ENCODE measurements at places on chromosomes 5 and 9.

DNA sequence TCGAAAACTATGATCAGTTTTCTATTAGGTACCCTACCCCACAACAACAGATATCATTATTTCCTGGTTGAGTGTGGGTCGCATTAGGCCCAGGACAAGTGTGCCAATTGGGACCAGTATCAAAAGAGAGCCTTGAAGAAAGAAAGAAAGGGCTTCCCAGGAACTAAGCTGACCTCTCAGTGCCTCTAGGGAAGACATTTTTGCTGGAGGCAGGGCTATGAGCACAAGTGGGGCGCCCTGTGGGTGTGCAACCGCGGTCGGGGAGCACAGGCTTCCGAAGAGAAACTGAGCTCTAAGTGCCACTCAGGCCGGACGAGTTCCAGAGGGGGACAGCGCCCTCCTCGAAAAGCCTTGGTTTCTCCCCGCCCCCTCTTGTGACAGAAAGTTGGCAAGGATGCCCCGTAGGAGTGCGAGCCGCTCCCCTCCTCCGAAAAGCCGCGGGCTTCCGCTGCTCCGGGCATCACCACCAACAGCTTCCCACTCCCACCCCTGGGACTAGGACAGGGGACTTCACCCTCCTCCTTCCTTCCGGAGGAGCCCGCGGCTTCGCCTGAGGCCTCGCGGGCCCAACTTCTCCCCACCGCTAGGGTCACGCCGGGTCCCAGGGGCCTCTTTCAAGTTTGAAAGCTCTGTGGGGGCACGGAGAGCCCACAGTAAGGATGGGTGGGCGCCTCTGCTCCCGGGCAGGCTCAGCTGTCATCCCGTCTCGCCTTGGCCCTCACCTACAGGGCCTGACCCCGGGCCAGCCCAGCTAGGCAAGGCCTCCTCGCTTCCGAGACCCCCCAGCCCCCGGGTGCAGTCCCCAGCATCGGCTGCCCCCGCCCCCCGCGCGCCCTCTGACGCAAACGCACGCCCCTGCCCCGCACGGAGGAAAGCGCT, 2.0 kb downstream of the NR2F1-AS1 start:
- no peak for DNase-seq

GRCh38 chr5:180658774-180659564, 9.6 kb upstream of the FLT4 start:
- no peak for DNase-seq

DNA sequence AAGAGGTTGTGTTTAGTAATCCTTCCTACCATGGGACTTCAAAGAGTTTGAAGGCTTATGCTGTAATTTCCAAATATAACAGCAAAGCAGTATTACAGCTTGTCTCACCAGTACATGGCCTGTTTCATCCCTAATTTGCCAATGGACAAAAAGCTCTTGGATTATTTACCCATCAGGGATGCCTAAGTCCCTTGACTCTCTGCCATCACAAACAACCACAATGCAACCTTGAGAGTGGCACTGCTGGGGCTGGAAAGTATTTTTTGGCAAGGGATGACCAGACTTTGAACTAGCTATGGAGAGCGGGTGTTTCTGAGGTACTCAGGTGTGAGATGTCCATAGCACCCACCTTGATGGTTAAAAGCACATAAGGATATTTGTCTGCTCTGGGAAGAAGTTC, 9.1 kb downstream of the MAMDC2 start:
- no peak for DNase-seq

- peak; percentile 16 for DNase-seq
Measured at GRCh38 chr5:37071901-37072581, 177.1 kb downstream of the CPLANE1 start.

- DNase-seq: no peak
Measured at GRCh38 chr5:76582230-76583162, 40.7 kb downstream of the F2RL2 start.

GRCh38 chr5:76025069-76025468, 58.1 kb upstream of the SV2C start:
- no peak for DNase-seq

- no peak for DNase-seq
Measured at GRCh38 chr5:57225553-57225952, 51.7 kb downstream of the GPBP1 start.

- no peak for DNase-seq
Measured at GRCh38 chr9:93505541-93506132, 52.3 kb upstream of the FAM120AOS start.

DNA sequence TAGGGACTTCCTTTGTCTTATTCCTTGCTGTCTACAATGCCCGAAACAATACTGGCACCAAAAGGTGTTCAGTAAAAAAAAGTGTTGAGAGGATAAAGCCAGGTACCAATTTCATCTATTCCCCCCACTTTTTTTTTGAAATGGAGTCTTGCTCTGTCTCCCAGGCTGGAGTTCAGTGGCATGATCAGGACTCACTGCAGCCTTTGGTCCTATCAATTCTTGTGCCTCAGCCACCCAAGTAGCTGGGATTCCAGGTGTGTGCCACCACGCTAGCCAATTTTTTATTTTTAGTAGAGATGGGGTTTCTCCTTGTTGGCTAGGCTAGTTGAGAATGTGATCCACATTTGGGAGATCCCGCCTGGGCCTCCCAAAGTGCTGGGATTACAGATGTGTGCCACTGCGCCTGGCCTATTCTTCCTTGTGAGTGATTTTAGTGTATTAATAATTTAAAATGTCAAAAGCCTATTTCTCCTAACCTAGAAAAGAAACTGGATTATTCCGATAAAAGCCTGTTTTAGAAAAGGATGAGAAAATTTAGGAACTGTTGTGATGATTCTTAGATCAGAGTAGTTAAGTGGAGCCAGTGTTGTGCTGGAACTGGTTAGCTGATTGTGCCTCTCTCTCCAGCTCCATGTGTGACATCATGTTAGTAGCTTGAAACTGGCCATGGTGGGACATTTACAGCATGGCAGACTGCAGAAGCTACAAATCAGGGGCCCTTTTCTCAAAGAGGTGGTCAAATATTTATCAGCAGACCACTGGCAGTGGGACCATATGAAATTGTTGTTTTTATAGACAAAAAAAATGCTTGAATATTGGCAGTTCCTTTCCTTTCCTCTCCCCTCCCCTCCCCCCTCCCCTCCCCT, 14.3 kb downstream of the CDC42SE2 start:
- DNase-seq: no peak

- no peak for DNase-seq
Measured at GRCh38 chr9:14238079-14238478, 75.9 kb downstream of the NFIB start.

DNA sequence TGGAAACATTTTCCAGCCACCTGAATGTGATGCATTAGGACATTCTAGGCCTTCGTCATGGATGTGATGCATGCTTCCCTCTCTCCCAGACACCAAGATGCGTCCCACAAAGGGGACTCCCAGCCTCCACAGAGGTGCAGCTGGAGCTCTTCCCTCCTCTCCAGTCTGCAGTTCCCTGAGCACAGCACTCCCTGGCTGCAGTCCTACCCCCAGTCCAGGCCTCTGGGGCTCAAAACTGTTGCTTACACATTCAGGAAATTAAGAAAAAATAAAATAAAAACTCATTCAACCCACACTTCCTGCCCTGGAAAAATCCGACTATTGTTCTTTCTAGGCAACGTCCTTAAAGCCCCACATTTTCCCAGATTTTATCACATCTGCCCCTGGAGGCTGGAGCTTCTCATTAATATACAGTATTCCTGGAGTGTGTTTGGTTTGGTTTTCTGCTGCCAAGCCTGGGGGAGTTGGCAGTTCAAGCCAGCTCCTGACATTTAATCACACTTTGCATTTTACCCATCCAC, 78.4 kb upstream of the ICE1 start:
- DNase-seq: no peak

DNA sequence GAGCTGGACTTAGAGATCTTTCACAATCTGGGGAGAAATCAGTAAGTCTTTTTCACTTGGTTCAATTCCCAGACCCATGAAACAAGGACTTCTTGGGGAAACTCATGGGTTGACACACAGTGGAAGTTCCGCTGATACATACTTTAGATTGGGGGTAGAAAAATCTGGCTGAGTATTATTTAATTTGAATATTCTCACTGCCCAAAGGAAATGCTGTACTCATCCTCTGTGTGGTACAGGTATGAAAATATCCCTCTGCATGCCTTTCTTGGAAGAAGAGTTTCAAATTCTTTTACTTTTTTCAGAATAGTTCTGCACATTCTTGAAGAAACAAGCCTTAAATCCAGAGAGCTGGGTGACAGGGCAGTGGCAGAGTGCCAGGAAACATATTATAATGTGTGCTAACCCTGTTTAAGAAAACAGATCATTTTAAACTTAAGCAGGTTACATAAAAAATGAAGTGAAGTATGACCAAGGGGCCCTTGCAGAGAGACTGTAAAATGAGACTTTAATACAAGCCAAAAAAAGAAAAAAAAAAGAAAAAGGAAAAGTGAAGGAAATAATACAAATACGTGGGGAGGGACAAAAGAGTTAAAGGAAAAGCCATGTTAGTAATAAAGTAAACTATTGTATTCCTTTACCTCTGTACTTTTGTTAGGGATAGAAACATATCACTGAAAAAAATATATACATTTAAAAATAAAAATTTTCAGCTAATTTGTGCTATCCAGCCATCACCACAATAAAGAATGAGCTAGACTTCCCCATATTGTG, 173.4 kb upstream of the NR3C1 start:
- DNase-seq: no peak

DNA sequence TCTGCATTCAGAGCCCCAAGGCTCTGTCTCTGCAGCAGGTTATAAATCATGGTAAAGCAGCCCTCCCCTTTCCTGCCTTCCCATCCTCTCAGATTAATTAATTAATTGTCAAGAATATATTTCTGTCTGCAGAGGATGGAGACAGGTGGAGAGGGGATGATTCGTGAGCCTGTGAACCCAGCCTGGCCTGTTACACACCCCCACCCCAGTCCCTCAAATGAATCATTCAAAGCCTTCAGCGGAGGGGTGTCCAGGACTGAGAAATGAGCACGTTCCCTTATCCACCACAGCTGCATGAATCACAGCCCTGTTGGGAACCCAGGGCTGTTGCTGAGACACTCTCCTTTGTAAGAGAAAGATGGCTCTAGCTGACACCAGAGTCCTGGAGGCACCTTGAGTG, 56.0 kb downstream of the NIPAL4 start:
- no peak for DNase-seq

DNA sequence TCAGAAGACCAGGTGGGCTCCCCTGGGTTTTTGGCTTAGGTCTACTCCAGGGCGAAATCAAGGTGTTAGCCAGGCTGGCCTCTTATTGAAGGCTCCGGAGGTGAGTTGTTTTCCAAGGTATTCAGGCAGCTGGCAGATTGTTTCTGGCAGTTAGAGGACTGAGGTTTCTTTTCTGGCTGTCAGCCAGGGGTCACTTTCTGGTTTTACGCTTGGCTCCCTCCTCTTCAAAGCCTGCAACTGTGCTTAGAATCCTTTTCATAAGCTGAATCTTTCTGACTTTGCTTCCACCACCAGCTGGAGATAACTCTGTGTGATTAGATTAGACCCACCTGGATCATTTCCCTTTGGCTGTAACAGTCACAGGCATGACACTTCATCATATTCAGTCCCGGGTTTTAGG, 24.6 kb downstream of the RFK start:
- DNase-seq: no peak

- no peak for DNase-seq
Measured at GRCh38 chr5:147388184-147389108, 121.4 kb downstream of the DPYSL3 start.

GRCh38 chr9:117293206-117294114, 121.4 kb downstream of the ASTN2 start:
- no peak for DNase-seq

- DNase-seq: no peak
Measured at GRCh38 chr5:155957884-155958283, 369.1 kb upstream of the SGCD start.

DNA sequence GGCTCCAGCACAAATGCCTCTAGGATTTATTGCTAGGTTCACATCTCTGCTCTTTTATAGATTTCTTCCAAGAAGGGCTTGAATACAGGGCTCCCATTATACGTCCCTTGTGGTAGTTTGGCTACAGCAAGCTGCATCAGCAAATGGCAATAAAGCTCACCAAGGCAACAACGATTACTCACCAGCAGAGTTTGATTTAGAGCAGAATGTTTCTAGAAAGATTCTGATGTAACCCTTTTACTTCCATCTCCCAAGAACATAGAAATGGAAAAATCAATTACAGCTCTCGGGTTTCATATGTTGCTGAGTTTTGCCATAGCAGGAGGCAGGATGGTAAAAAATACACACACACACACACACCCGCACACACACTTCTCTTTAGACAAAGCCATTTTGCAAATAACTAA, 124.2 kb upstream of the TNPO1 start:
- no peak for DNase-seq

GRCh38 chr9:36169708-36170107, 520 bp downstream of the CCIN start:
- no peak for DNase-seq

DNA sequence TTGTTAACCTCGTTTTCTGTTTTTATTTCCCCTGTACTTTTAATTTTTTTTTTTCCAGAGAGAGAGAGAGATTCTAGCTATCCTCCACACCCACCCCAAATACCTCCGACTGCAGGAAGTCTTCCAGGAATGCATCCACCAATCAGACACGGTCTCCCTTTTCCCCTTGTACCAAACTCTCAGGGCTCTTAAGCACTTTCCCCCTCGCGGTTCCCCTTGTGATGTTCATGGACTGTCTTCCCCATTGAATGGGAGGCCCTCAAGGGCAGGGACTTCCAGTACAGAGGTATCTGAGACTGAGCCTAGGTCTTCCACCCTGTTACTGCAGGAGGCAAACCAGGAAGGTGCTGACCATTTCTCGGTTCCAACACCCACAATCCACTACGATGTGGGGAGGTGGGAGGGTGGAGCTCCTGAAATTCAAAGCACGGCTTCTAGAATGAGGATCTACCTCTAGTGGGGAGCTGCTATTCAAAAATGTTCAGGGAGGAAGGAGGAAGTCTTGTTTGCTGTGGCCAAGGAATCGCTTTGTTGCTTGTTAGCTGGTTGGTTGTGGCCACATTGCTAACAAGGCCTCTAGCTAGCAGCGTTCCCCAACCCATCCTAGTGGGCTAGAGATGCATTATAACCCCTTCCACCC, 37.5 kb upstream of the PTGS1 start:
- no peak for DNase-seq

DNA sequence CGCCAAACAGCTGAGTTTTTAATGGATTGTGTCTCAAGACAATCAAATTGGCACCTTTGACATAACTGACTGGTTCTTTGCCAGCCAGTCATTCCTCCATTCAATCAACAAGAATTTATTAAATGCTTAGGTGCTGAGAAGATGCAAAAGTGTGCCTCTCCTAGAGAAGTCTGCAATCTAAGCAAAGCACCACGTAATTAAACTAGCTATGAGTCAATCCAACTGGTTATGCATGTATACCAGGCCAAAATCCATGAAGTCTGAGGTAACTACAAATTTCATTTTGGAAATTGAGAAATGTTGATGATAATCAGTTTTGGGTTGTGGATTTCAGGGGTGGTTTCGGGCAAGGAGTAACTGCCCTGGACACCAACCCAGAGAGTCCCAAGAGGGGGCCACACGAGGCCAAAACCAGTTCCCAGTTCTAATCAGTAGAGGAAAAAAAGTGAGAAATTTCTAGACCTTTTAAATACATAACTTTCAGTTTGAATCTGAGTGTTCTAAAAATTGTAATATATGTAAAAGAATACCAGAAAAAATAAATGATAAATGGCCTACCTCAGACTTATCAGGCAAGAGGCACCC, 92.6 kb downstream of the EFNA5 start:
- DNase-seq: no peak

- no peak for DNase-seq
Measured at GRCh38 chr5:52560366-52560765, 227.3 kb upstream of the ITGA1 start.

Data from AG09319 (cell line).